Fibroblast of lung (primary cell): ENCODE measurements at places on chromosomes 12 and 14.

DNA sequence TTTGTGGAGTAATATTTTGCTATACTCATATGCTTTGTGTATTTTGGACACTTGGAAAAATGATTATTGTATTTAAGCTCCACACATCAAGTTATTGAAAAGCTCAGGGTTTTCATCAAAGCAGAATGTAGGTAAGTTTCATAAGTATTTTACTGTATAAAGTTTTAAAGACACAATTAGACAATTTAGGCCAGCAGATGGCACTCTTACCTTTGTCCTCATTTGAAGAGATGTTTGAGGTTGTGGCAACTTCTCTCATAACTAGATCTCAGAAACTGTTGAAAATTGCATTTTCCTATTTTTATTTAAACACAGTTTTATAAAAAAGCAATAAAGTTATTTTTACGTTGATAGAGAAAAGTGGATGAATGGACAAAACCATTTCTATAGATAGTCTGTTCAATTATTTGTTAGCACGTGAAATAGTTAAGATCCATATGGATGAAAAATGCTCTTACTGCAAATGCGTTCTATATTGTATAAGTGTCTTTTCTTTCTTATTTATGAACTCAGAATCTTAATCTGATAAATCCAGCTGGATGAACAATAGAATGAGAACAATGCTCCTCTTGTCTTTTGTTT lies 300.0 kb downstream of the AEBP2 start:
- DNase-seq: peak; percentile 65

GRCh38 chr12:66763467-66763866 lies 84.6 kb upstream of the GRIP1 start:
- DNase-seq: no peak

DNA sequence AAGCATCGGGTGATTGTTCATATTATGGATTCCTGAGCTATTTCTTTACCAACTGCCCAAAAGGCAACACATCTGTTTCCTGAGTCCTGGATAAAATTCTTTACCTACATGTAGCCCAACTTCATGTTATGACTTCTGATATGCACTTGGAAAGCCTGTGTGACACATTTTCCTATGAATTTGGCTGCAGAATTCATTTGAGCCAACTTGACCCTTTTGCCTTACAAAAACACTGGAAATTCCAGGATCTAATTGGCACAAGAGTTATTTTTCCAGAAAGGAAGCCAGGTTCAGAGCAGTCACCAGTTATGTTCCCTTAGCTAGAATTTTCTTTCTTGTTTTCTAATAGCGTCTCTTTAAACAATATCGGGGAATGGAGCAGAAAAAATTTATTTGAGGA lies 202.5 kb upstream of the LRIG3 start:
- no peak for DNase-seq

DNA sequence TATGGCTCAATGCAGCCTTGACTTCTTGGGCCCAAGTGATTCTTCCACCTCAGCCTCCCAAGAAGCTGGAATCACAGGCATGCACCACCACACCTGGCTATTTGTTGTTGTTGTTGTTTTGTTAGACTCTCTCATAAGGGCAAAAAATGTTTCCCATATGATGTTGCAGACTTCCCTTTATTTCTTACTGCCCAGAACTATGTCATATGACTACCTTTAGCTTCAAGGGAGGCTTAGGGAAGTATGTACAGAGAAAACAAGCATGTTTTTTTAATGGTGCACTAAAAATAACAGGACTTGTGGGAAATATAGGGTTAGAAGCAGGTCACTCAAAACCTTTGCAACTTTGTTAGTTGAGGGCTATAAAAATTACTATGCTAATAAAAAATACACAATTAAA lies 4.3 kb upstream of the GPR19 start:
- DNase-seq: no peak

- no peak for DNase-seq
These were observed 83.1 kb downstream of the AACS start for GRCh38 chr12:125148316-125148715.

GRCh38 chr12:21434699-21435098 lies 2.8 kb upstream of the PYROXD1 start:
- DNase-seq: no peak

GRCh38 chr12:129372876-129373275 lies 519.6 kb downstream of the GLT1D1 start:
- DNase-seq: no peak

GRCh38 chr12:18135086-18135485 lies 45.1 kb upstream of the RERGL start:
- no peak for DNase-seq

GRCh38 chr14:64929014-64929359 lies 13.6 kb downstream of the GPX2 start:
- no peak for DNase-seq

- peak; percentile 58 for DNase-seq
These were observed 137.6 kb downstream of the ZFP36L1 start for GRCh38 chr14:68655021-68655831.

- DNase-seq: peak; percentile 84
These were observed 3.6 kb upstream of the SLC7A8 start for GRCh38 chr14:23186913-23187654.

GRCh38 chr12:68559984-68560850 lies 50.5 kb upstream of the RAP1B start:
- DNase-seq: peak; percentile 39

GRCh38 chr14:93880021-93880820 lies 46.9 kb upstream of the FAM181A start:
- DNase-seq: no peak

GRCh38 chr12:76706761-76707160 lies 57.2 kb upstream of the ZDHHC17 start:
- peak; percentile 55 for DNase-seq

- DNase-seq: no peak
These were observed 77.8 kb upstream of the HSPB8 start for GRCh38 chr12:119100933-119101332.

- no peak for DNase-seq
These were observed 35.8 kb downstream of the DDX51 start for GRCh38 chr12:132108211-132108832.

DNA sequence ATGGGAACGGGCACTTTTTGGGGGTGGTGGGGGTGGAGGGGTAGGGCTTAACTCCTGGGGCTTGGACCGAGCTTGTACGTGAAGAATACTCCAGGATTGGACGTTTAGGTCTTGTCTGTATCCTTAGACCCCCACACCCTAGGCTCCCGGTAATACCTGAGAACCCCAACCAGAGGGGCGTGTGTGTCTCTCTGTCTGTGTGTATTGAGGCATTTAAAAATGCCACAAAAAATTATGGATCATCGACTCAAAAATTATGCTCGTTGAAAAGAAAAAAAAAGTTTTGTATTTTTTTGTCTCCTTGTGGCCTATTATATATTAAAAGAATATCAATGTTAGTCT lies 459 bp downstream of the PPFIBP1 start:
- no peak for DNase-seq

GRCh38 chr14:60848066-60848465 lies 113.5 kb downstream of the MNAT1 start:
- no peak for DNase-seq

DNA sequence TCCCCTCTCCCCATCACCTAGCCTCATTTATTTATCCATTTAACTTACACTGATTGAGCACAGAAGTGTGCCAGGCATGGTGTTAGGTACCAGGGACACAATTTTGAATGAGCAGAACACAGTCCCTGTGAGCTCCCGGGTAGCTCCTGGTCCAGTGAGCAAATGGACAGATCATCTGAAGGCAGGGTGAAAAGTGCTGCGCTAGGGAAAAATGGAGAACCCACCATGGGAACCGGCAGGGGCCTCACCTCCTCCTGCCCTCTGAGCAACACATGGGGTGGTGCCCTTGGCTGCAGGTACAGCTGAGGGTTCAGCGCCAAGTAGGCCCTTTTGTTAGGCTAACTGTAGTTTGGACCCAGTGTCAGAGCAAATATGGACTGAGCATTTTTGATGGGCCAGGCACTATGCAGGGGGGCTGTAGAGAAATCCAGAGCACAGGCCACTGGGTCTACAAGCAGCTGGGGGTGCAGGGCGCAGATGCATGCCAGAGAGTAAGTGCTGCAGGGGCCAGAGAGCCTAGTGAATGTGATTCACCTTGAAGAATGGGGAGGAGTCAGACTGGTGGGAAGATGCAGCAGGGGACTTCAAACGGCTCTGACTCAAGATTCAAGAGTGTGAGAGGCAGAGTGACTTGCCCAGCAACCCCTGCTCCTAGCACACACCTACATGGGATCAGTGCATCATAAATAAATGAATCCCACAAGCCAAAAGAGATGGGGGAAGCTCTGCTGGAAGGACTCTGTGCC lies 28.2 kb downstream of the LTBP2 start:
- DNase-seq: peak; percentile 93

- DNase-seq: peak; percentile 92
These were observed 22.7 kb downstream of the CLIP1 start for GRCh38 chr12:122399592-122400373.

- DNase-seq: peak; percentile 31
These were observed 65.9 kb downstream of the DCAF5 start for GRCh38 chr14:69087061-69087461.

- DNase-seq: peak; percentile 74
These were observed 13.5 kb upstream of the EML1 start for GRCh38 chr14:99779751-99780150.

- DNase-seq: no peak
These were observed 3.7 kb downstream of the NFKBIA start for GRCh38 chr14:35400648-35401421.

GRCh38 chr12:93092649-93092945 lies 163.5 kb upstream of the EEA1 start:
- no peak for DNase-seq

- DNase-seq: no peak
These were observed 19.3 kb downstream of the TRPV4 start for GRCh38 chr12:109813810-109814416.

DNA sequence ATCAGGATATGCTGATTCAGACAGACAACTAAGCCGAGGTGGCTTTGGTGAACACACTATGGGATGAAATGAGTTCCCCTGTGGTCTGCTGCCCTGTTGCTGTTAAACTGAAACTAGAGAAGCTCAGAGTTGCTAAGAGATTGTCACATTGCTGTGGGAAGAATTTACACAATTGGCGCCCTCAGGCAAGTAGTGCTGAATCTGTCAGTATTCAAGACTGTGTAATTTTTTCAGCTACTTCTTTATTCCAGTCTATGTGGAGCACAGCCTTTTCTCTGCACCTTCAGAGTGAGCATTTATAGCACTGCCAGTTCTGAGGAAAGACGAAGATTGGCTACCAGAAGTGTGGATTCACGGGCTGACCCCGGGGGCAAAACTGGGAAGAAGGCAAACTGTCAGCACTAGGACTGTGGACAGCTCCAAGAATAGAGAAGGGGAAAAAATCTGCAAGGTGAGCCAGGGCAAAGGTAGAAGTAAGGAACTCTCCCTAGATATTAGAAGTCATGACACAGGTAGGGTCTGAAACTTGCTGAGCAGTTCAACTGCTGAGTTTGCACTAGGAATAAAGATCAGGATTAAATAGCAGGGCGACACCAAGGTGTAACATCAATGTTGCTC lies 218.8 kb upstream of the TMPO start:
- DNase-seq: no peak
